H4 (cell line): ENCODE measurements at places on chromosomes 7 and 10. TPM values are rescaled to one million over a fixed set of nuclear protein-coding genes. Genes with fewer than 3 reads are reported as not detected.

Gene MYH16
- 0.15 TPM in 1 of 2 replicates, not detected in the other for total RNA-seq

DNA sequence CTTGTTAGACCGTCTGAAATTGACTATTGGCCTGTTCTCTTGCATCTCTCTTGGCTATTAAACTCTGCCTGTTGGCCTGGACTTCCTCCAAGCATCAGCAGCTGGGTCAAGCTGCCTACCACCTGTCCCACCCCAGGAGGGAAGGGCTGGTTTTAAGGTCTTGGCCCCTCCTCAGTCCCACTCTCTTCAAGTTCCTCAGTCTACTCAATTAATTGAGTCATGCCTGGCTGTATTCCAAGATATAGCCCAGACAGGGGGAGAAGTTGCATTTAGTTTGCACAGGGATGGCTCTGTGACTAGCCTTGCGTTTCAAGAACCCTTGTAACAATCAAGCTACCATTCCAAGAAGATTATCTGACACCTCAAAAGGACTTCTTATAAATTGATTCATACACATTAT is 113.8 kb upstream of the GLI3 start:
- DNase-seq: no peak

- no peak for DNase-seq
These were observed 1095.4 kb upstream of the CELF2 start for GRCh38 chr10:9922126-9922870.

DNA sequence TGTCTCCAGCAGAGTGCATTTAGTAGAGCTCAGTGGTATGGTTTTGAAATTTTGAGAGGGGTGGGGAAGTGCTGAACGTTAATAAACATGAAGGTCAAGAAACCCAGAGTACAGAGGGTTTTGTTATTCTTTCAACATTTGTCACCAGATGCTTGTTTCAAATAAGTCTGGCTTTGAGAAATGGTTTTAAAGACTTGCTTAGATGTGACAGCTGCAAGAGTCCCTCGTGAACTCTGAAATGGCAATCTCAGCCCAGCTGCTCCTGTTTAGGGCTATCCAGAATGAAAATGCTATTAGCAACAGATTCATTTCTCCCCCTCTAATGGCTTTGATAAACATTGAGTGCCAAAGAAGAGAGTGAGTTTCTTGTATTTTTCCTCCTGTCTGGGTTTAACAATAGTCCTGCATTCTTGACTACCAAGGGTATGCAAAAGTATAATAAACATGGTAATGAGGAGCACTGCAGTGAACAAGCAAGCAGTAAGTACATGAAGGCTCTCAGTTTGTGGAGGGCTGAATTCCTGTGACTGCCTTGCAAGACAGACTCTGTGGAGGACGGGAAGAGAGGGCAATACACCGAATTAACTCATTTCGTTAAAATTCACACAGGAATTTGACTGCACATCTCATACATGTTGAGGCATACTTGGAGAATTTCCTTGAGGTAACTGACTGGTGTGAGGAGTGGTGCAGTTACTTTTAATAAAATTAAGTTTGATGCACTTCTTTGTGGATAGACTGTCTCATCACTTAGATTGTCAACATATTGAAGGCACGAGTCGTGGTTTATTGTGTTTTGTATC is 490.9 kb downstream of the REEP3 start:
- DNase-seq: no peak

DNA sequence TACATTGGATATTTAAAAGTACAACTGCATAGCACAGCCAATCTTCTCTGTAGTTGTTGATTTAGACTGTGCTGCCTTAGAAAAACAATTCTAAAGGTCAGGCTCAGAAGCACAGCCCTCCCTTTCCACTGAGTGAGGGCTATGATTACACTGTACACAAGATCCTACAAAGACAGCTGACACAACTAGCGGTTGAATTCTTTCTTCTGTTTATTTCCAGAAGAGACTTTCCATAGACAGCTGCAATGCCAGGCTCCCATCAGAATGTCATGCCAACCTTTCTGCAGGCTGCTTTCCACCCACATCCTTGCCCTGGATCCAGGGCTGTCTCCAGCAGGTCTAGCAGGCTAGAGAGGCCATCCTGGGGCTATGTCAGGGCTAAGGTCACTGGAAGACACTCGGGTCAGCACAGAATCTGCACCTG is 39.3 kb downstream of the FAM13C start:
- peak; percentile 11 for DNase-seq

Gene RET
- 0.04 TPM in 1 of 2 replicates, not detected in the other for total RNA-seq
